Fibroblast of skin of left quadriceps (primary cell): ENCODE measurements at places on chromosomes 3 and 15.

DNA sequence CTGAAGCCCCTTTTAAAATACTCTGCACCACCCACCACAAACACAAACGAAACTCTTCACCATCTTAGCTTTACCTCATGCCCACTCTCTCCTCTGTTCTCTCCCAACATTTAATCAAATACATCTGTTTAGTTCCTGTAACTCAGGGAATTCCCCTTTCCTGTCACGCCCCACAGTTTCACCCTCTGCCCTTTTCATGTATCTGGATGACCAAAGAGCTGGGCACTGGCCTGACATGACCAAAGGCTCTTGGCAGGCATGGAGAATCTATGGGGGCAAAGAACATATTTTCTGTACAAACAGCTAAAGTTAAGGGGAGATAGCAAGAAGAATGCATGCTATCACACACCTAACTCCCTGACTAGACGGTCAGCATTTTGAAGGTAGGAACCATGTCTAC, 270.0 kb downstream of the TBL1XR1 start:
- DNase-seq = no peak

GRCh38 chr3:71425491-71426071, 157.9 kb downstream of the FOXP1 start:
- DNase-seq = peak; percentile 78

DNA sequence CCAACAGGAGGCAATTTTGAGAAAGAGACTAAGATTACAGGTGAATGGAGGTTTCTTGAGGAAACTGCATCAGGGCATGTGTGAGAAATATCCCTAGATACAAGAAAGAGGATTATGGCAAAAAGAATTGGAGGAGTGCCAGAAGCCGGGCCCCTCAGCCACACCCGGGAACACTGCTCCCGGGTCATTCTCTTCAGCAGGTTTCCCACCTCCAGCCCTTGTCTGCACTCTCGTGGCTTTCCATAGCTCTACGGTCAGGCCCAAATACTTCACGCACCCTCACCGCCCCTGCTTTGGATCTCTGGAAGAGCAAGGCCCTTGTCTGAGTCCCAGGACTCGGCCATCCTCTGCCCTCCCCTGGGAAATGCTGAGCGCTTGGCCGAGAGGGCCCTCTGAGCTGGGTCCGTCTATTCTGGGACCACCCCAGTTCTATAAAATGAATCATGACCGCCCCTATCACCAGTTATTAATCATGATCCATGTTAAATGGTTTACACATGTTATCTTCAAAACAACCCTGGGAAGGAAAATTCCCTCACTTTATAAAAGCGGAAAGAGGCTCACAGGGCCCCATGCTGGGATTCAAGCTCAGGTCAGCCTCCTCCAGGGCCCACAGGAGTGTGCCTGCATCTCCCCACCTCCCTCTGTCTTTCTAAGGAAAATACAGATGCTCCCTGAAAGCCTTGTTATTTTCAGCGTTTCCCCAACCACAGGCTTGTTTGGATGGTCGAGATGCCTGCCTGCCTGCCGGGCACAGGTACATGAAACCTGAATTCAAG, 38.8 kb upstream of the SPTBN5 start:
- peak; percentile 47 for DNase-seq

DNA sequence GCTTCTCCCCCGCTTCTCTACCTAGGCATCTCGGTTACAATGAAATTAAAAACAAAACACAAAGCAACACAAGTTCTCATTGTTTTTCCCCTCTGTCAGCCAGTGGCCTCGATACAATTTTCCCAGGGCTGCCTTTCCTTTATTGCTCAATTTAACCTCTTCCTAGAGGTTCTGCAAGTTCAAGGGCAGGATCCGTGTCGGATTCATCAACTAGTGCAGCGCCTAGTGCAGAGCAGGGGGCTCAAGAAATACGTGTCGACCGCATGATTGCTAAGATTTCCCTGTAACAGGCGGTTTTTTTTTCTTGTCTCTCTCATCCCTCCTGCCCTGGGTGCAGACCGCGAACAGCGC, 1.4 kb upstream of the BHLHE40 start:
- no peak for DNase-seq

DNA sequence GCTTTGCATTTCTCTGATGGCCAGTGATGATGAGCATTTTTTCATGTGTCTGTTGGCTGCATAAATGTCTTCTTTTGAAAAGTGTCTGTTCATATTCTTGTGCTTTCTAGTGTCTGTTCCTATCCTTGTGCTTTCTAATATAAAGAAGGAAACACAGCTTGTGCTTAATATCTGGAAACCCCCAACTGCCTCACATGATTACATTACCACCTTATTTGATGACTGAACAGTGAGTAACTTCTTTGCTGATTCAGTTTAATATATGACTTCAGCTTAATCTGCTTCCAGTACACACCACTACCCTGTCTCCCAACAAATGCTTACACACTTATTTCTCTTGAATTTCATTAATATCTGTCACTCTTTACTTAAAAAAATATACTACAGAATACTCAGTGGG, 835.1 kb downstream of the EDEM1 start:
- DNase-seq = no peak

- no peak for DNase-seq
These were observed 220.4 kb upstream of the THBS1 start for GRCh38 chr15:39360452-39360851.

DNA sequence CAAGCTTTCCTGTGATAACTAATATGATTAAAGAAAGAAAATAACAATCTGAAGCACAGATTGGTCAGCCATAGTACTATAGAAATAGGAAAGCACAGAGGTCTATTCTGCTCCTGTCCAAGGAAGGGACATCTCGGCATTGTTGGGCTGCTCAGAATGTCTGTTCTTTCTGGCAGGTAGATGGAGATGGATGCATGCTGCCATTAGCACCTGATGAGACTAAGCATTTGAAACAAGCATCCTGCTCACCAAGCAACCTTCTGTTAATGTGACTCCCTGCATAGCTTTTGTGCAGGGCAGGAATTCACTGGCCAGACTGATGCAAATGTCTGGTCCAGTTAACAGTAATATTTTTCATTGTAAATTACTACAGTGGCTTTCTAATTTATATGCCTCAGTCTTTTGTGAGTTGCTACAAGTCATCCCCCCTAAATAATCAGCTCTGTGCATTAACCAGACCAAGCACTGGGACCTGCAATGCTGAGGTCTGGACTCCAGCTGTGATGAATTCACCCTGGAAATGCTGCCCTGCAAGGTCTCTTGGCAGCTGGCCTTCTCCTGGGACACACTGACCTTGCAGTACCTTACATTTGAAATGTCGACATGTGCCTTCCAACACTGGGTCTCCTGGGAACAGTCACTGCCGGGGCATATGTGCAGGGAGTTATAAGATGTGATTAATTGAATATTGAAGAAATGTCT, 1123.7 kb downstream of the IGSF11 start:
- DNase-seq = no peak

- no peak for DNase-seq
These were observed 50.9 kb upstream of the MAP3K13 start for GRCh38 chr3:185311991-185312390.

- DNase-seq = no peak
These were observed 18.1 kb downstream of the HEMK1 start for GRCh38 chr3:50587373-50587772.

DNA sequence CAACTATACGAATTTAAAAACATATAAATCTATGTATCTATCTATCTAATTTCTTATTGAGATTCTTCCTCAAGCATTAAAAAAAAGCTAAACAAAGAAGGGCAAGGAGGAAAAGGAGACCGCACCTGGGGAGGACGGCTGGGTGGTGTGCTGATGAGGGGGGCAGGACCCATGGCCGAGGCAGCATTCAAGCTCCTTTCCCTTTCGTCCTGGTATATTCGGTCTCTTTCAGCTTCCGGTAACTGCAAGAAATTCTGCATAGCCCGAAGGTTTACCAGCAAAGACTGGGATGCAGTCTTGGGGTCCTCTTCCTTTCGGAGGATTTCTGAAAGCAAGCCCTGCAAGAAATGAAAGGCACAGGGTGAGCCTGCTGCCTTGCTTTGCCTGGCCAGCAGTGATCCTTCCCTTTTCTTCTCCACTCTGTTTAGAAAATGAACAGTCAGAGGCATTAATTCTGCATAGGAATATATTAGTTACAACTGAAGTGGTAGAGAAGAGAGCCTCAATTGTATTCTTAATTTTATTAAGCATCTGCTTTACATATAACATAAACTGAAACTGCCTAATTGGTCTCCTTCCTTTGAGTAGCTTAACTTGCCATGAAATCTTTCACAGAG, 38.8 kb downstream of the SATB1 start:
- DNase-seq = no peak

DNA sequence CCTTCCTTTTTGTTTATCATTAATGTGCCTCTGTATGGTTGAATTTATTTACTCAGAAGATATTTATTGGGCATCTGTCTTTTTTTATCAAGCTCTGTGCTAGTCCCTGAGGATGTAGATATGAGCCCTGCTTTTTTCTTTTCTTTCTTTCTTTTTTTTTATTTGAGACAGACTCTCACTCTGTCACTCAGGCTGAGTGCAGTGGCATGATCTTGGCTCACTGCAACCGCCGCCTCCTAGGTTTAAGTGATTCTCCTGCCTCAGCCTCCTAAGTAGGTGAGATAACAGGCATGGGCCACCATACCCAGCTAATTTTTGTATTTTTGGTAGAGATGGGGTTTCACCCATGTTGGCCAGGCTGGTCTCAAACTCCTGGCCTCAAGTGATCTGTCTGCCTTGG, 58.5 kb downstream of the MBNL1 start:
- DNase-seq = no peak

GRCh38 chr15:25242957-25243799, 195.6 kb downstream of the UBE3A start:
- DNase-seq = no peak

DNA sequence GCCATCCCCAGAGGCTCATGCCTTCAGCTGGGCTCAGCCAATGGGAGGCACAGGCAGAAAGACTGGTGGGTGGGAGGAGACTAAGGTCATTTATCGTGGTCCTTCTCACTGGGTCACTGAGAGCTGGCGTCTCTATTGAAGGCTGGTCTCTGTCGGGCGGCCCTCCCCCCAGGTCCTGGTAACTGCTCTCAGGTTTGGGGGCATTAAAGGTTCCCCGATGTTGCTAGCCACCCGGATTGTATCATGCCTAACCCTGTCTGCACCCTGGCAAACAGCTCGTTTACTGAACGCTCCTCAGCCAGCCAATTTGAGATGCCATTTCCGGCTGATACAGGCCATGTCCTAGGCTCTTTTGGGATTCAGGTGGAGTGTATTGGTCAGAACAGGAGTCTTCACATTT, 10.5 kb downstream of the SELENOS start:
- DNase-seq = no peak

- DNase-seq = no peak
These were observed 123.0 kb downstream of the LRIG1 start for GRCh38 chr3:66377800-66378199.

- no peak for DNase-seq
These were observed 73.8 kb downstream of the MB21D2 start for GRCh38 chr3:192843723-192844485.

GRCh38 chr15:61857169-61857829, 202.9 kb downstream of the VPS13C start:
- DNase-seq = no peak

DNA sequence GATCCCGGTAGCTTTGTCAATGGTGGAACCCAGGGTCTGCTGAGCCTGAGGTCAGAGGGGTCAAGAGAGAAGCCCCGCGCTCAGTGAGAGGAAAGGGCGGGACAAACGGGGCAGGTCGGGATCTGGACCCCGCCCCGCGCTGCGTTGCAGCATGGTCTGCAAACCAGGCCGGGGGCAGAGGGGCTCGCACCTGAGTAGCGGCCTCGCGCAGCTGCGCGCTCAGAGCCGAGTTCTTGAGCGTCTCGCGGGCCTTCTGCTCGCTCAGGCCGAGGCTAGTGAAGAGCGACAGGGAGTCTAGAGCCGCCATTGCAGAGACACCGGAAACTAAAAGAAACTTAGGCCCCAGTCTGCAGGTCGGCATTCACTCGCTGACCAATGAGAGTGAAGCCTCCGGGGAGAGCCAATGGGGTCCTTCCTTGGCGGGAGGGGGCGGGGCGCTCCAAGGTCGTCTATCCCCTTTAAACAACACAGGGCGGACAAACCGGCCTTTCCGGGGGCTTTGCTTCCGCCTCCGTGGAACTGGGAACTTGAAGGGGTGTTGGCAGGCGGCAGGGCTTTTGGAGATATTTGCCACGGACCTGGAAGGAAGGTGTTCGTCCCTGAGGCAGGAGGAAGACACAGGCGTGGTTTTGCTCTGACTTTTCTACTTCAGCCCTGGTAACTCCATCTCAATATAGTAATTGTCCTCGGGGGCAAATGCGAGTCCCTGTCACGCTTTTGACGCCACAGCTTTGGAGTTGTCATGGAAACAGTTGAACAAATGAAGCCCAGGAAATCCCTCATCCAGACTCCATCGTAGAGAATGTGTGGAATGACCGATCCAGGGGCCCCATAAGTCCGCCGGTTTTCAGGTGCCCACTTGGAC, at the start of gene QARS1:
Gene QARS1 (minus strand): TSS at position 331 of the 865 bp plus-strand sequence. CDS start 24 bp downstream, at position 307.
- DNase-seq = peak; percentile 86

GRCh38 chr3:78668302-78668701, 1099.5 kb downstream of the ROBO1 start:
- no peak for DNase-seq

- DNase-seq = no peak
These were observed 34.0 kb downstream of the B3GALNT1 start for GRCh38 chr3:161070980-161071663.

GRCh38 chr3:189071446-189071845, 100.3 kb upstream of the TPRG1 start:
- DNase-seq = no peak

DNA sequence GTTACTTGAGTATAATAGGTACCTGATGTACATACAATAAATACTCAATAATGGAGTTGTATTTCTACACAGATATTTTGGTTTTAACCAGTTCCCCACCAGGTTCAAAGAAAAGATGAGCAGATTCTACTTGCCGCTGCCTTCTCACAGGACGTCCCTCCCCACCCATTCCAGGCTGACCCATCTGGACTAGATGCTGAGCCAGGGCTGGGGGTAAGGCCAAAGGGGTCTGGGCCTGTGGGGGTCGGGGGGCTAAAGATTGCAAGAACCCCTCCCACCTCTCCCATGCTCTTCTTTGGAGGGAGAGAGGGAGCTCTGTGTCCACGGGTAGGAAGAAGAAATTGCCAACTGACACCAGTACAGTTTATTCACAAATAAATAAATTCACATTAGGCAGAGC, 1.5 kb downstream of the MESP1 start:
- no peak for DNase-seq

DNA sequence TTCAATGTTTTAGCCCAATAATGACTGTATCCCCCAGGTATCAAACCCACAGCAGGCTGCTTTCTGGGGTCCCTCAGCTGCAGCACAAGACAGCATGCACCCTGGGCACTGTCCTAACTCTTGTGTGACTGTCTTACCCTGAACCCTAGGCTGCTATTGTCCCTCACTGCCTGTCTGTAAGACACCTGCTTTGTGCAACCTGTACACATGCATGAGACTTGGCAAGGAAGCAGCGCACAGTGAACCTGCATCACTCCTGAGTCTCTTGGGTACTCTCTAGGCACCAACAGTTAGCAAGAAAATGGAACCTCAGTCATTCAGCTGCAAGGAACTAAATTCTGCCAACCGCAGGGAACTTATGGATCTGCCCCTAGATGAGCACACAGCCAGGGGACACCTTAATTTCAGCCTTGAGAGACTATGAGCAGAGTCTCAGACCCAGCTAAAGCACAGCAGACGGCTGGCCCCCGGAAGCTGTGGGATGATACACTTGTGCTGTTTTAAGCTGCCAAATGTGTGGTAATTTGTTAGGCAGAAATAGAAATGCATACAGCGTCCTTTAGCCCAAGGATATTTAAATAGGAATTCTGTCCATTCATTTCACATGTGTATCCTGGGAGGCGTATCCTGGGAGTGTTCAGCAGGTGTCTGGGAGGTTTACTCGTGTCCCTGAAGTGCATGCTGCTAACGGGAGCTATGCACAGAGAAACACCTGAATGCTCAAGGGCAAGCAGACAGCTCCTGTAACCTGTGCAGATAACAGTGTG, 223.8 kb downstream of the KLF13 start:
- DNase-seq = no peak
